Lung (tissue), 17 donors: ENCODE measurements at places on chromosomes 7 and 10. TPM values are rescaled to one million over a fixed set of nuclear protein-coding genes. Genes with fewer than 3 reads are reported as not detected.

Gene TRIM73
- 3.4 TPM for total RNA-seq

Gene CACNB2
- 5.1 TPM for total RNA-seq

Gene CRYGN
- 0.28 TPM for total RNA-seq

DNA sequence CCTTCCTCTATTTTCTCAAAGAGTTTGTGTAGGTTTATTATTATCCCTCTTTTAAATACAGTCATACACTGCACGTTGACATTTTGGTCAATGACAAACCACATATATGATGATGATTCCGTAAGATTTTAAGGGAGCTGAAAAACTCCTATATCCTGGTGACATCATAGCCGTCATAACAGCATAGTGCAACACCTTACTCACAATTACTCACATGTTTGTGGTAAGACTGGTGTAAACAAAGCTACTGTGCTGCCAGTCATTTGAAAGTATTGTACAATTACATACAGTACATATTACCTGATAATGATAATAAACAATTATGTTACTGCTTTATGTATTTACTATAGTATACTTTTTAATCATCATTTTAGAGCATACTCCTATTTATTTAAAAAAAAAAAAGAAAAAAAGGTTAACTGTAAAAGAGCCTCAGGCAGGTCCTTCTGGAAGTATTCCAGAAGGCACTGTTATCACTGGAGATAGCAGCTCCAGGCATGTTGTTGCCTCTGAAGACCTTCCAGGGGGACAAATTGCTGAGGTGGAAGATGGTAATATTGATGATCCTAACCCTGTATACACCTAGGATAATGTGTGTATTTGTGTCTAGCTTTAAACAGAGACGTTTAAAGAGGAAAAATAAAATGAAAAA lies 123.3 kb upstream of the CDK1 start:
- no peak overlapping the region for H3K4me3 ChIP-seq
- no peaks in the 10 kb centered on the region for H3K4me1 ChIP-seq
- H3K27me3 ChIP-seq, result no peaks in the 10 kb centered on the region
- no peak overlapping the region for H3K27ac ChIP-seq
- no peak for DNase-seq
- H3K36me3 ChIP-seq, result no peaks in the 10 kb centered on the region

DNA sequence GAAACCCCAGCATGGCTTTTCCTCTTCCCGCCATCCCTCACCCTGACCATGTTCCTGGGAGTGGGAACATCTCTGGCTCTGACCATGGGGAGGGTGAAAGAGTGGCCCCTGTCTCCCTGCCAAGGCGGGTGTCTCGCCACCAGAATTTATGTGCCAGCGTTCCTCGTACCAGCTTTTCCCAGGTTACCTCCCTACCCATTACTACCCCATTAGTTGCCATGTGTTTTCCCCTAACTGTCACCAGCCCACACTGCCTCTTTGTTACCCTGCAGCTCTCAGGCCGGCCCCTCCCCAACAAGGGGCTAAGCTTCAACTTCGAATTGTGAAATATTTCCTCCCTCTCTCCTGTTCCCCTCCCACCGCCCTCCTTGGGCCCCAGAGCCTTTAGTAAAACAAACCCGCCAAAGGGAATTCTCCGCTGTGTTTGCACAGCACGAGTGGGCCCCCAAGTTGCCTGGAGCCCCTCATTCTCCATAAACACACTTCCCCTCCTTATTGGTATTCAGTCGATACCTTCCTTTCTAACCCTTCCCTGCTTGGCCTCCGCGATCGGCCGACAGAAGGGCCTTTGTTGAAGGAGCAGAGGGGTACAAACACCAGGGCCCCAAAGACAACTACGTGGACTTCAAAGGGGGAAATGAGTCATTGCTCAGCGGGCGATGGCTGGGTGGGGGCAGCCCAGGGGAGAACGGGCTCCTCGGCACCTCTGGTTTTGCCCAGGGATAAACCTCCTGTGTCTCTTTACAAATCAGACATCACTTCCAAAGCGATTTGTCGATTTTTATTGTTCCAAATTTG lies 45.5 kb downstream of the SLIT1 start:
- peak; percentile 90 for DNase-seq
- no peaks in the 10 kb centered on the region for H3K4me1 ChIP-seq
- no peak overlapping the region for H3K4me3 ChIP-seq
- no peak overlapping the region for H3K27ac ChIP-seq
- no peaks in the 10 kb centered on the region for H3K27me3 ChIP-seq
